ENCODE measurements at places on chromosomes 6 and 20.

- DNase-seq, result no peak
Observed at GRCh38 chr6:497258-497657, 105.7 kb downstream of the IRF4 start.

- DNase-seq, result no peak
Observed at GRCh38 chr6:16135066-16135465, 6.2 kb downstream of the MYLIP start.

DNA sequence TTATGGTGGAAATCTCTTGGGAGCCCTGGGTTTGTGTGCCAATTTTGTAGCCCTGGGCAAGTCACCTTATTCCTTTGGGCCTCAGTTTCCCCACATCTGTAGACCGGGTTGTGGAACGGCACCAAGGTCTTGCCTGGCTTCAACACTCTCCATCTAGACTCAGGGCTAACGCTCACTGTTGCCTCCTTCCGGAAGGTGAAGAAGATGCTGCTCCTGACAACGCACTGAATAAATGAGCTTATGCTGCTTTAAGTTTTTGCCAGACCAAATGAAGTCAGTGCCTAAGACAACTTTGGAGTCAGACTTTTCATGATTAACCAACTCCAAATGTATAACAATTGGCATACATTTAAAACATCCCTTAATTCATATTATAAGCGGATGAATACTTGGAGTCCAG is 53.1 kb downstream of the PSMG4 start:
- no peak for DNase-seq

- DNase-seq, result peak; percentile 49
Observed at GRCh38 chr20:20367575-20368417, at the start of gene INSM1. Gene INSM1, plus strand, starts transcription at chr20:20368104. Its CDS starts 164 bp downstream, at chr20:20368268.

DNA sequence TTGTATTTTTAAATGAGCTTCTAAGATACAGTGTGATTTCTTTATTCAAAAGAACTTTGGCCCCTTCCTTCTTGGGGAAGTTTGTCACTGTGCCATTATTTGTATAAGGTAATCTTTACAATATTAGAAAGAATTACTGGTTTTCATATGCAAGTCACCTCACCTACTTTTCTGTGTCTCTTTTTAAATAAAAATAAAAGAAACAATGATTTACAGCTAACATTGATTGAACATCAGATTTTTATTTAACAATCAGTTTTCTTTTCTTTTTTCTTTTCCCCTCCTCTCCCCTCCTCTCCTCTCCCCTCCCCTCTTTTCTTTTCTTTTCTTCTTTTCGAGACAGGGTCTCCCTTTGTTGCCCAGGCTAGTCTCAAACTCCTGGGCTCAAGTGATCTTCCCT is 46.0 kb downstream of the CDC40 start:
- no peak for DNase-seq
